ENCODE measurements at places on chromosomes 6 and 20.

GRCh38 chr6:144415014-144415413 lies 129.9 kb downstream of the UTRN start:
- DNase-seq = no peak

- DNase-seq = no peak
Observed at GRCh38 chr6:51854347-51854746, 233.1 kb downstream of the PKHD1 start.

GRCh38 chr6:168390749-168391420 lies 50.1 kb upstream of the SMOC2 start:
- DNase-seq = no peak

DNA sequence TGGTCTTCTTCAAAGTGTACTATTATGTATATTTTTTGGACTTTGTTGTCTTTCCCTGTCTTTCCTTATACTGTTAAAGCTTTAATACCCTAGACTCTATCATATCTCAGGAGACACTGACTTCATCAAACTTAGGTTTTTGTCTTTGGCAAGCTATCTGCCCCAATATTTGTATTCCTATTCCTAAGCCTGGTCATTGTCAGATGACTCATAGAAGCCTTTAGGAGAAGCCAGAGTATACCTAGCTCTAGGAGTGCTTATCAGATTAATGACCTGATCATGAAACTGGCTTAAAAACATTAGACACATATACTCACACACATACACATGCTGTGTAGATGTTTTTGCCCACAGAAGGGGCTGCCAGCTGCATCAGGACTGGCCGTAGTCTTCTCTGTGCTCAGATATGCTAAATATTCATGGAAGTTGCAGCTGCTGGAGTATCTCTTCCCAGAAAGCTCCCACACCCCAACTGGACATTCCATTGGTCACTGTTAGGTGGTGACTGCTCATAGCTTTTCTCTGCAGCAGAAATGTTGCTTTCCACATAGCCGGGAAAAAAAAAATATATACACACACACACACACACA lies 102.0 kb downstream of the ANKS1A start:
- DNase-seq = no peak

- peak; percentile 29 for DNase-seq
Observed at GRCh38 chr6:133814797-133815196, 74.1 kb upstream of the TCF21 start.

Measured in epithelial cell of proximal tubule (primary cell).